ENCODE measurements at places on chromosomes 6 and 20.

DNA sequence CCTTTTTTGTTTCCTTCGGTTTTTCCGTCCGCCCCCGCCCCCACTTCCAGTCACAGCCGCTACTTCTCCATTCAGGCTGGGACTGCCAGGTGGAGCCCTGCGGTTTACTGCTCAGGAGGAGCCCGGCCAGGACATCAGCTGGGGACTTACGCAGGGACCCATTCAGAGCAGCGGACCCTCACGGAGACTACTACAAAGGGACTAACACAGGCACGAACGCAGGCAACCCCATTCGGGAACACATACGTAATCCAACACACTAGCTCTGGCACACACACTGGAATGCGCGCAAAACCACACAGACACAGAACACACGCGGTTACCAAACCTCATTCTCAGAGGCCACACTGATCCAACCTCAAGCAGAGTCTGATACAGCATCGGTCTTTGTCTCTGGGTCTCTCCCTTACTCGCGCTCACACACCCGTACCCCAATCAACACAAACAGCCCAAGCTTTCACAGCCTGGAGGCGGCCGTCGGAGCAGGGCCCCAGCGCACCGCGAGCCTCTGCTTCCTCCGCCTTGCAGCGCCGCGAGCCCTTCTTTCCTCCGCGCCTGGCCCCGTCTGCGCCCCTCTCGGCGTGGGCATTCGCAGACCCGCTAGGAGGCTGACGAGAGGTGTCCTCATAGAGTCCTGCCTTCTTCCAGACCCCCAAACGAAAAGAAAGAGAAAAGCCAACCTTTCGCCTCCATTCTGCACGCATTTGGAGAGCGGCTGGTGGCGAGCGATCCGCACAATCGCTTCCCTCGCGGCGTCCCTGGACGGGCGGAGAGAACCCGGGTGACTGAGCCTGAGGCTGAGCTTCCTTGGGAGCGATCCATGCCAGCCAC lies 1.1 kb upstream of the SLC32A1 start:
- peak; percentile 41 for DNase-seq

- DNase-seq, result no peak
These were observed 82.4 kb upstream of the FAM184A start for GRCh38 chr6:119160911-119161310.

DNA sequence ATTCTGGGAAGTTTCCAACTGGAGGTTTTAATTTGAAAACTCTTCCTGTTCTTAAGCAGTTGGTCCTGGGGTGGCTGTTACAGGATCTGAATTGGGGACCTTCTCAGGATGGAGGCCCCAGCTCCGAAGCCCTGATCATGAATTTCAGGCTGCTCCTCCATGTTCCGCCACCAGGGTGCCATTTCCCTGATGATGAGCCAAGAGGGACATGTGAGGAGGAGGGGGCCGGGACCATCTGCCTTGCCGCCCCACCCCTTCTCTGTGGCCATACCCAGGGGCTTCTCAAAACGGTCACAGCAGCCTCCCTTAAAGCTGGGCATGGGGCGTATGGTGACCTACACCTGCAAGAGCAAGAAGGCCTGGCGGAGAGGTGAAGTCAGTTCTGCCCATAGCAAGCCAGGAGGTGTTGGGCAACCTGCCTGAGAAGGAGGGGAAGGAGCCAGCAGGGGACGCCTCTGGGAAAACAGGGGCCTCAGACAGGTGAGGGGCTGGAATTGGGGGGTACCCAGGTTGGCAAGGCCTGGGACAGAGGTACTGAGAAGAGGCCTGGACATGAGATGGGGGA lies 3.6 kb upstream of the BAK1 start:
- peak; percentile 47 for DNase-seq

DNA sequence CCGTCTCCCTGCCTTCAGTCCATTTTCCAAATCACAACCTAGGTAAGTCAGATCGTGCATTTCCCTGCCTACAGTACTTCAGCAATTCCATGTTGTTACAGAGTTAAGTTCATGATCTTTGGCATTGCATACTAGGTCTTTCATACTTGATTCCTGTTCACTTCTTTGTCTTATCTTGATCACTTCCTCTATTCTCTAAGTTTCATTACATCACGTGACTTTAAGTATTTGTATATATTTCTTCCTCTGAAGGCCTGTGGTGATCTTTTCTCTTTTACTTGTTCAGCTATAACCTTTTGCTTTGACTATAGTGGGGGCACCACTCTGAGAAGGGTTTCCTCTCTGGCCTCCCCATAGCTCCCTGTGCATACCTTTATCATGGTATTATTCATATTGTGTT lies 100.2 kb downstream of the TRMT11 start:
- DNase-seq, result no peak

DNA sequence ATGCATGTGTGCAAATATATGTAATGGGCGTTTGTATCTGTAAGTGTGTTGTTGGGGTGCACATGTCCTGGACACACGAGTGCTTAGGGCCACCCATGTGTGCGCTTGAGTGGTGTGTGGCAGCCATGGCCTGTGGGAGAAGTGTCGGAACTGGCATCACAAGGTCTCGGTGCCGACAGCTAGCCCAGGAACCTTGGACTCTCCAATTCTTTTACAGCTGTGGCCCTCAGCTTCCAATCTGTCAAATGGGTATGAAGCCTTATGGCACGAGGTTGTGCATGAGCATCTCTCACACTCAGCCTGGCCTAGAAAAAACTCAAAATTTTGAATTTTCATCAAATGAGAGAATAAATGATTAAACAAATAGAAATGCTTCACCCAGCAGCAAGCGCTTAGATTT lies 42.0 kb downstream of the SPDEF start:
- DNase-seq, result no peak

DNA sequence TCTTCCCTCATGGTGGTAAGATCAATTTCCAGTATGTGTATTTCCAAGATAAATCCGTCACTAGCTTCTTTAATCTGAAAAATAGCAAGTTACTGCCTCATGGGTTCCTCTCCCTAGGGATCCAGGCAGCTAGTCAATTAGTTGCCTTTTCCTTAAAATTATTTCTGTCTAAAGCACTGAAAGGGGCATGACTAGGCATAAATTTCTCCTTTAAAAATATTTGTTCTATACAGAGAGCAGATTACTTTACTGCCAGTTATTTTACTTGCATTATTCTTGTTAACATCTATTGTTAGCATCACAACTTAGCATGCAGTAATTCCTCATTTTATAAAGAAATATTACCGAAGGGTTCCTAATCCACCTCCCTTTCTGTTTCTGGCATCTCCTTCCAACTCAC lies 1.4 kb downstream of the MTCL3 start:
- DNase-seq, result no peak

DNA sequence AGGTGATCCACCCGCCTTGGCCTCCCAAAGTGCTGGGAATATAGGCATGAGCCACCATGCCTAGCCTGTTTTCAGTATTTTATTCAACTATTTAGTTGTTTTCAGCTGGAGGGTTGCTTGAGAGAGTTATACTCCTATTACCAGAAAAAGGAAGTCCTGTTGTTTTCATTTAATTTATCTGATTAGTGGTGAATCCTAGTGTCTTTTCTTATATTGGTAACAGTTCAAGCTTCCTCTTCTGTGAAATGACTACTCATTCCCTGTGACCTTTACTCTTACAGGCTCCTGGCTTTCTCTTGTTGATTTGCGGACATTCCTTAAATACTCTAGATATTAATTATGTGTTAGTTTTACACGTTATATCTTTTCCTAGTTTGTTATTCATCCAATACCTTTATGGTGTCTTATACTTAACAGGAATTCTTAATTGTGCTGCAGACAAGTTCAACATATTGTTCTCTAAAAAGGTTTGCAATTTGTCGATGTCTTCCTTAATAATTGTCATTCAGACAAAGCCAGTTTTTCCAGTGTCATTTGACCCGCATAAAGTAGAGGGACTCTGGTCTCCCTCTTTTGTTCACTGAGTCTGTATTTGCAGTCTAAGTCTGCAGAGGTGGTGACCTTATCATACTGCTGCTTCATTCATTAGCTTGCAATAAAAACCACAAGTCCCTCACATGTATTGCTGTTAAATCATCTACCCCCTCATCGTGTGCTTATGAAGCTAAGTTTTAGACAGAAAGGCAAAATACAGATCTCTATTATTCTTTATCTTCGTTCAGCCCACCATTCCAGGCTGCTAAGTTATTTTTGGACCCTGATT lies 51.4 kb downstream of the ZBTB9 start:
- DNase-seq, result no peak

GRCh38 chr20:6381887-6382286 lies 259.1 kb upstream of the FERMT1 start:
- DNase-seq, result peak; percentile 14

DNA sequence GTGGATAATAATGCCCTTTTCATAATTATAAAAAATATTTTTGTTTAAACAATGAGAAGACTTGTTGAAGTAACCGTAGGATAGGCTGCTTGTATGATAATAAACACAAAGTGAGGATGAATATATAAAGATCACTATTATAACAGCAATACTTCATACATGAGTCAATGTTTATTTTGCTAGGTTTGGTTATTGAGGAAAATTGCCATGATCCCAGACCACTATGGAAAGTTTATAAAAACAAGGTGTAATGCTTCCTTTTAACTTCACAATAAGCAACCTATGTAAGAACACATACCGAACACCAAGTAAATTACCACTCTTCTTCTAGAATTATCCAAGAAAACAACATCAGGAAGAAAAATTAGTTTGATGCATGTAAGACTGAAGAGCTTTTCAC lies 495.3 kb upstream of the RNF217 start:
- DNase-seq, result no peak

DNA sequence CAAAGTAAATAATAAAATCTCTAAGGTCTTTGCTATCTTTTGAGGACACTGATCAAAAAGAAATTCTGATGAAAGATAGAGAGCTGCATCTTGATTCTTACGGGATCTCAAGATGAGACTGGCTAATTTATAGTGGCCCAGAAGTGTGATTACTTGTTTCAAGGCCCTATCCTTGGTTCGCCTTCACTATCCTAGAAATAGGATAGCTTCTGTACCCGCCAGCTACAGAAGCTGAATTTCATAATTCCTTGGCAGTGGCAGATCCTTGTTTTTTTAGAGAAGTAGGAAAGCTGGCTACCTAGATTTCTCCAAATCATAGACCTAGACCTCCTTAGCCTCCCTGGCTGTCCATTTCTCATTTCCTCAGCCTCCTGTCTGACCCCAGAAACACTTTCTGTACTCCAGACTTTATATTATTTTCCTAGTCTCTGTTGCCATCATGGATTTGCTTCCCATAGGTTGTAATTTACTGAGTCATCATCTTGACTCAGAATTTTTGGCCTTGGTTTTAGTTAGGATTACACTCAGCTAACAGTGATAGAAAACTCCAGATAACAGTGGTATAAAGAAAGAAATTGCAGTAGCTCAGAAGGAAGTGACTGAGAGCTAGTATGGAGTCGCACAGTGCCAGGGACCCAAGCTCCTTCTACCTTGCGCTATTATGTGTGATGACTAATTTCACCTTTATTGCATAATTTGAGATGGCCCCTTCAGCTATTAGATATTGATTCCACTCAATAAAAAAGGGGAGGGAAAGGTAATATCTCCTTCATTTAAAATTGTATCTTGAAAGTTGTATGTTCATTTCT lies 27.7 kb downstream of the PHF3 start:
- no peak for DNase-seq

DNA sequence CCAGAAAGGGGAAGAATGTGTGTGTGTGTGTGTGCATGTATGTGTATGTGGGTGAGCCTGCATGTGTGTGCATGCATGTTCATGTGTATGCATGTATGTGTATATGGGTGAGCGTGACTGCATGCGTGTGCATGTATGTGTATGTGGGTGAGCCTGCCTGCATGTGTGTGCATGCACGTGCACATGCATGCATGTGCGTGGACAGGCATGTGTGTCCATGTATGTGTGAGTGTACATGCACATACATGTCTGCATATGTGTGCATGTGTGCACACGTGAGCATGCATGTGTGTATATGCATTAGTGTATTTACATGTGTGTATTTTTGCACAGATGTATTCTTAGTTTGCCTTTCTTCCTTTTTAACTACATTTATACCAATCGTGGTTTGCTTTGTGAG lies 601.5 kb downstream of the QKI start:
- no peak for DNase-seq

GRCh38 chr20:22260506-22260905 lies 323.9 kb downstream of the FOXA2 start:
- no peak for DNase-seq

DNA sequence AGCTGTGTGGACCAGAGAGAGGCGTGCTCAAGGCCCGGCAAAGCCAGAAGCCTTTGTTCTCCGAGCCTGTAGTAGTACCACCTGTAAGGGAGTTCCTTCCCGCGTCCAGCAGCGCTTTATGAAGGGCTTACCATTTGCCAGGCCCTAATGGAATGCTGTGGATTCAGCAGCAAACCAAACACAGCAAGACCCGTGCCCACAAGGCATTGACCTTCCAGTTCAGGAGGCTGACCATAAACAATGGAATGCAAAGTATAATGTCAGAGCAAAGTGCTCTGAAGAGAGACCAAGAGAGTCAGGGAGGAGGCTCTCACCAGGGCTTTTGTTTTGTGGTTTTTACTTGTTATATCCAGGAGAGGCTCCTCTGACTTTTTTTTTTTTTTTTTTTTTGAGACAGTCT lies 209.8 kb downstream of the ZMYND8 start:
- DNase-seq, result no peak

DNA sequence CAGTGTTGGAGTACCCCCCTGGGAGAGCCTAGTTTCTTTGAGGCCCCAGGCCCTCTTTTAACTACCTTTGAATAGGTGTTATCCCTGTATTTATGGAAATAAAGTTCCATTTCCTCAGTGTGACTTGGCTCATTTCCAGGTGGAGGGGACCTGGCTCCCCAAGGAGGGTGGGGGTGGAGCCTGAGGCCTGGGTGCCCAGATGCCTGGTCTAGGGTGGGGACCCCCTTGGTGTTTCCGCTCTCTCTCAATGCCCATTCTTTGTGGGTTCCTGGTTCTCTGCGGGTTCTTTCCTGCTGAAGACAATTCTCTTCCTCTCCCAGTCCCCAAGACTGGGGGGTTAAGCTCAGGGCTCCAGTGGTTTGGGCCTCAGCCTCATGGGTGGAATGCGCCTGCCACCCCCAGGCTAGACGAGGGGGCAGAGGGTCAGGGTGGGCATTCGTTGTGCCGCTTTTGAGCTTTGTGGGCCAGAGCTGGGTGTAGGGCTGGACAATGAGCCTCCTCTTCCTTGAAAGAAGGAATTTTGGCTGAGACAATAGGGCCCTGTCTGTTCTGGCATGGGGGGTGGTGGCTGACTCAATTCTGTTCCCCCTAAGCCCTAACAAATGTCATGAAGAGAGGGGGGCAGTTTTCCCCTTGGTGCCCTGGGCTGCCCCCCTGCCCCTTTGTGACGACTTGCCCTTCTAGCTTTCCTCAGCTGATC lies 686 bp upstream of the EGFL8 start:
- no peak for DNase-seq

DNA sequence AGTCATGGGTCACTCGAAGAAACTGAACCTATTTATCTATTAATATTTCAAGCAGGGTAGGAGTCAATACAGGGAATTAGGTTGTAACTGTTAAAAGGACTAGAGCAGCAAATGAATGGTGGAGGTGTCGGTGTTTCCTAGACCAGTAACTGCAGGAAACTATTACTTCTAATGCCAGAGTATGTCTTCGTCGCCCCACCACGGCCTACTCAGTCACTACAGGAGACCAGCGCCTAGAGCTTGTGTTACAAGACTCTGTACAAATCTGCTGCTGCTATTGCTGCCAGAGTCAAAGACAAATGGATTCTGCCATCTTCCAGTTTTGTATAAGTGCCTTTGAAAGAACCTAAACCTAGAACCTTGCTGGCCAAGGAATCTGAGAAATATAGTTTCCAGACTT lies 343.9 kb downstream of the SOX4 start:
- no peak for DNase-seq

- no peak for DNase-seq
These were observed 25.4 kb downstream of the FBXO9 start for GRCh38 chr6:53090576-53090975.

- DNase-seq, result no peak
These were observed 139.0 kb downstream of the PXDC1 start for GRCh38 chr6:3612341-3613041.

GRCh38 chr6:30542404-30542725 lies 13.9 kb downstream of the GNL1 start:
- no peak for DNase-seq
